ENCODE measurements at places on chromosomes 3 and 15.

DNA sequence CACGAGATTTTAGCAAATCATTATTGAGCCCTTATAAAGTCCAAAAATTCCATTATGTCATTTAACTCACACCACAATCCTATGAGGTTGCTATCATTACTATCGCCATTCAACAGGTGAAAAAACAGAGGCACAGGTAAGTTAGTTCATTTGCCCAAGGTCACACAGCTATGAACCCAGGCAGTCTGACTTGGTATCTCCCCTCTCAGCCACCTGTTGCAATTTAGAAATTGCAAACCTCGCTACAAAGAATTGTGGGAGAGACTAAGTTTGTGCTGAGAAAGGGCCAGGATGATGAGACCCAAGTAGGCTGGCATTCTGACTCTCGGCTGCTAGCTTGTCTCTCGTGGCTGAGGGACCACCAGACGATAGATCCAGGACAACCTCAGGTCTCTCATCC lies 57.7 kb downstream of the LMCD1 start:
- no peak for DNase-seq

DNA sequence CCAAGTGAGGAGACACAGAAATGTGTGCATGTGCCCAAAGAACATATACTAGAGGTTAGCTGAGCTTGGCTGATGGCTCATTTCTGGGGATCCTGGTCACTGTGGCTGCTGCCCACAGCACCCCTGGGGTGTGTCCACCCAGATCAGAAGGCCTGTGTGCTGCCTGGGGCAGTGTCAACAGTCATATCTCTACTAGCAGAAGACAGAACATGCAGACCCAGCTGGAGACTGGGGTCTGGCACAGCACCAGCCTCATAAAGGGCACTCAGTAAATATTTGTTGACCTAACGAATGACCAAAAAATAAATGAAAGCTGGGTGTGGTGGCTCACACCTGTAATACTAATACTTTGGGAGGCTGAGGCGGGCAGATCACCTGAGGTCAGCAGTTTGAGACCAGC lies 16.4 kb downstream of the CHRNA3 start:
- no peak for DNase-seq

DNA sequence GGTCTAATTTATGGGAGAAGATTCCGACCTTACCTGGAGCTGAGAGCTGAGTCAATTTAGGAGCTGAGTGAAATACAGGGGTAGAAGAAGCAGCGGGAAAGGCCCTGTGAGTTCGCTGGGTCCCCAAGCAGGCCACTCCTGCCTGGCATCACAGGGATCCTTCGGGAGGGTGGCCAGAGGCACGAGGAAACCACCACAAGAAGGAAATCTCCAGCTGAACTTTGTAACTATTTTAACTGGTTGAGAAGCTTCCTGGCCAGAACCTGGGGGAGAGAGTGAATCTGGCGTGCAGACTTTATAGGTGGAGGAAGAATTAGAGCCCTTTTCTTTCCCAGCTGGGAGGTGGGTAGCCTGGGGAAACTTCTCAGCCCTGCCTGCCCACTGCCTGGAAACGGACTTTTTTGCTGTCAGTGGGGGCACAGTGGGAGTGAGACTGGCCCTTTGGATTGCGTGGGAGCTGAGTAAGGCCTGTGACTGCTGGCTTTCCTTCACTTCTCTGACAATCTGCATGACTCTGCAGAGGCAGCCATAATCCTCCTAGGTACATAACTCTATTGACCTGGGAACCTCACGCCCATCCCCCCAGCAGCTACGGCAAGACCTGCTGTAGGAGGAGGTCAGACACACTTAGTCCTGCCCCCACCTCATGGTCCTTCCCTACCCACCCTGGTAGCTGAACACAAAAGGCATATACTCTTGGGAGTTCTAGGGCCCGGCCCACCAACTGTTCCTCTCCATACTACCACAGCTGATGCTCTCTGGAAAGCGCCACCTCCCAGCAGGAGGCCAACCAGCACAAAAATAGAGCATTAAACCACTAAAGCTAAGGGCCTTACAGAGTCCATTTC lies 340.7 kb downstream of the CNTN3 start:
- no peak for DNase-seq

DNA sequence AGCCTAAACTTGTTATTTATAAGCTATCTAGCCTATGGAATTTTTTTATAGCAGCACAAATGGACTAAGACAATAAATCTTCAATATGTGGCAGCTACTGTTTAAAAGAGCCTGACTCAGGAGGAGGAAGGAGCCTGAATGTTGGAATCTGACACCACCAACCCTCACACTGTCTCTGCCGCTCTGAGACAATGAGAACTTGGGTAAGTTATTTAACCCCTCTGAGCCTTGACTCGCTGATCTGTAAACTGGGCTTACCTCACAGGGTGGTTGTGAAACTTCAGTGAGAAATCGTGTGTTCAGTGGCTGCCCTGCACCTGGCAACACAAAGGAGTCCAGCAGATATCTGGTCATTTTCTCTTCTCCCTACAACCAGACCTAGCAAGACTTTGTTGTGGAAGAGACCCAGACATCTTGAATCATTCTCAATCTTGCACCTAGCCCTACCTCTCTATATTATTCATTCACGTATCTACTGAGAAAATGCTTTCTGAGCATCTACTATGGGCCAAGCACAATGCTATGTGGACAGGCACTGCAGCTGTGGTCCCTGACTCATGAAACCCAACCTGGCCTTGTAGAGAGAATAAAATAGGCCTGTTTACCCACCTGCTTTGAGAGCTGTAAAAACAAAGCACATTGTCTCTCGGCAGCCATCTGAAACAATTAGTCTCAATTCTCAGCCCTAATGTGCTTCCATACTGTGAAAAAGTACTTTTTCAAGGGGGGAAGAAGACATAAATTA lies 81.9 kb upstream of the SLC25A36 start:
- DNase-seq: no peak

DNA sequence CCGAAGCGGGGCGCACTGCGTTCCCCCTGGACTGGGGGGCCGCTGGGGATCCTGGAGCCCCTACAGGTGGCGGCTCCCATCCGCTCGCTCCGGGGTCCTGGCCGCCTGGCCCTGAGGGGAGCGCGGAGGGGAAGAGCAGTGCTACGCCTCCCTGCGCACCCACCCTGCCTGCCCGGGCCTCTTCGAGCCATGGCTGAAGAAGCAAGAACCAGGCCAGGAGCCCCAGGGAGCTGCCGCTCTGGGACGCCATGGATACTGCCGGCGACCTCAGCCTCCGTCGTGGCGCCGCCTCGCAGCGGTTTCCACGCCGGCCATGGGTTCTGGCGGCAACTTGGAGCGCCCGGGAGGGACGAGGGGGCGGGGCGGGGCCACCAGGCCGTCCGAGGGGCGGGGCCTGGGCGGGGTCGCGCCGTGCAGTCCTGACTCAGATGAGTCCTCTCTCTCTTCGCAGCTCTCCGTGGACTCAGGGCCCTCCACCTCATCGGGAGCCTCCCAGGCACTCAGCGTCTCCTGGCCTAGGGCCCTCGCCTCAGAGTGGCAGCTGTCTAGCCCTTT lies 50.9 kb downstream of the MYL3 start:
- DNase-seq: no peak

- no peak for DNase-seq
Observed at GRCh38 chr15:40239693-40240618, 1.1 kb downstream of the PAK6 start.

DNA sequence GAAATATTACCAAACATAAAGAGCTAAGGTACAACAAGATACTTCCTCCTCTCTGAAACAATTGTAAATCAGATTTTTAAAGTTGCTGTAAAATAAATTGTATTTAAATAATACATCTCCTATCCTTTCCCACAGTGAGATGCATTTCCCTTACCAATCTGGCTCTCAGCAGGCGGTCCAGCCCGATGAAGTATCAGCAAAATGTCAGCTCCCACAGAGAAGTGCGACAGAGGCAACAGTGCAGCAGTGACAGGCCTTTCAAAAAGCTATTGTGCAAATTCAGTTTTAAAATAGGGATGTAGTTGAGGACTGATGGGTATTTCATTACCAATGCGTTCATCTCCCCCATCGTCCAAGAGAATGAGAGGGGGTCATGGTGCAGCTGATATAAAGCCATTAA lies 733.2 kb upstream of the GOLIM4 start:
- DNase-seq: no peak

All from AML-193 (cell line).